ENCODE measurements at places on chromosomes 6 and 20.

- no peak for DNase-seq
Observed at GRCh38 chr6:55974688-55975087, 99.3 kb upstream of the BMP5 start.

GRCh38 chr6:135631821-135632220, 134.3 kb upstream of the AHI1 start:
- no peak for DNase-seq

DNA sequence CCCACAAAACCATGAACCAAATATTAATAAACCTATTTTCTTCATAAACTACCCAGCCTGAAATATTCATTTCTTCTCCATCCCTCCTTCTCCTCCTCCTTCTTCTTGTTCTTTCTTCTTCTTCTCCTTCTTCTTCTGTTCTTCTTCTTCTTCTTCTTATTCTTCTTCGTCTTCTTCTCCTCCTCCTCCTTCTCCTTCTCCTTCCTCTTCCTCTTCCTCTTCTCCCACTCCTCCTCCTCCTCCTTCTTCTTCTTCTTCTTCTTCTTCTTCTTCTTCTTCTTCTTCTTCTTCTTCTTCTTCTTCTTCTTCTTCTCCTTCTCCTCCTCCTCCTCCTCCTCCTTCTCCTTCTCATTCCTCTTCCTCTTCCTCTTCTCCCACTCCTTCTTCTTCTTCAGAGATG, 5.0 kb upstream of the TMEM74B start:
- DNase-seq = no peak

DNA sequence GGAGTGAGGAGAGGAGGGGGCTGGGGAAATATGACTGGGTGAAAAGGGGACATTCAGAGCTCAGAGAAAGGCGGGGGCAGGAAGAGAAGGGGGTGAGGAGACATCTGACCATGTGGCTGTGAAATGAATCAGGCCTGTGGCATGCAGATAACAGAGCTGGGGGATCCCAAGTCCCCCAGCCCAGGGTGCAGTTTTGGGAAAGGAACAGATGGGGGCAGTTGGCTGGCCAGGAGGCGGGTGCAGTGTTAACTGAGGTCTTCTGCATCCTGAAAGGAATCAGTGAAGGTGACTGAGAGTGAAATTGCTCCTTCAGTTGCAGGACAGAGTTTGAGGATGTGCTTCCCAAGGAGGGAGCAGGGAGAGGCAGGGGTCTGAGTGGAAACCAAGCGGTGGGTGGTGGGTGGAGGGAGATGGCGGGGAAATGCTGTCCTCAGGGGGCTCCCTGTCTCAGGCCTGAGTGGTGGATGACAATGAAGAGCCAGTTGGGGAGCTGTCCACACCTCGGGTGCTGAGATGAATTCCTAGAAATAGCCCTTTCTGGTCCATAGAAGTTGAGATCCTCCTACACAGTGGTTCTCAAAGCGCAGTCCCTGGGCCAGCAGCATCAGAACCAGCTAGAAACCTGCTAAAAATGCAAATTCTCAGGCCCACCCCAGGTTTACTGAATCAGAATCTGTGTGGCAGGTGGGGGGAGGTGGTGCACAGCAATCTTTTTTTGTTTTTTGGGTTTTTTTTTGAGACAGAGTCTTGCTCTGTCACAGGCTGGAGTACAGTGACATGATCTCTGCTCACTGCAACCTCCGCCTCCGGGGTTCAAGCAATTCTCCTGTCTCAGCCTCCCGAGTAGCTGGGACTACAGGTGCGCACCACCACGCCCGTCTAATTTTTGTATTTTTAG, 26.0 kb upstream of the CCDC167 start:
- DNase-seq = no peak

DNA sequence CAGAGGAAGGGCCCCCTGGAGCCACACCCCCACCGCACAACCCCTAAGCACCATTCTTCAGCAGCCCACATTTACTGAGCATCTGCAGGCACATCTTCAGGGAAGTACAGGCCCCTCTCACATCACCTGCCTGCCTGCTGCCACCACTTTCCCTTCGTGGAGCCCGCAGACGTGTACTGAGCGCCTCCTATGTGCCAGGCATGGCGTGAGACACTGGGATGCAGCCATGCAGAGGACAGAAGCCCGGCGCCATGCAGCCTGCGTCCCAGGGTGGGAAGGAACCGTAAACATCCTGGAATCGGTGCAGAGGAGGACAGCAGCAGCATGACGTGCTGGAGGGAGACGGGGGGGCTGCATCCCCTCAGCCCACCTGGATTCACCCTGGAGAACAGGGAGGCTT, 78.1 kb downstream of the GRM4 start:
- DNase-seq = no peak

DNA sequence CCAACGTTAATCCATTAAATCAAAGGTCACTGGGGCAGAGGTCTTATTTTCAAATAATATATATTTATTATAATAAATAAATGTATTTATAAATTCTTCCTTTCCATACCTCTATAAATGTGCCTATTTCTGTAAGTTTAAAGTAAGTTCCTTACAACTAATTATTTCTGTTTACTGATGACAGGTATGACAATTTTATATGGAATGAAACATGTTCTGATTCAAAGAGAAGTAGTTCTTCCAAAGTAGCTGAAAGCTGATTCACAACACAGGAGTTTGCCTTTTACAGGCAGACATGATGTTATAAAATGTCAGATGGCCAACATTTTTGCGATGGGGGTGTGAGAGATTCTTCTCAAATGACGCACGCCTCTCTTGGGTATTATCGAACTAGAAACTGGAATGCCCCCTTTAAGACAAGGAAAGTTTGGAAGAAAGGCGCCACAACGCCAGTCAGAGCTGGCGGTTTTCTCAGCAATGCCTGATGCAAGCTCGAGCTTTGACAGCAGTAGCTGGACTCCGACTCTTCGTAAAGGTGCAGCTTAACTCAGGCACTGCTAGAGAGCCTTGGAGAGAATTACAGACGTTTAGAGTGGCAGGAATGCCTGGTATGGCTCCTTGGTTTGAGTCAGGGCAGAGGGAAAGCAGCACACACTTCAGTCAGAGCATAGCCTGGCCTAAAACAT, 92.1 kb downstream of the FOXC1 start:
- no peak for DNase-seq

DNA sequence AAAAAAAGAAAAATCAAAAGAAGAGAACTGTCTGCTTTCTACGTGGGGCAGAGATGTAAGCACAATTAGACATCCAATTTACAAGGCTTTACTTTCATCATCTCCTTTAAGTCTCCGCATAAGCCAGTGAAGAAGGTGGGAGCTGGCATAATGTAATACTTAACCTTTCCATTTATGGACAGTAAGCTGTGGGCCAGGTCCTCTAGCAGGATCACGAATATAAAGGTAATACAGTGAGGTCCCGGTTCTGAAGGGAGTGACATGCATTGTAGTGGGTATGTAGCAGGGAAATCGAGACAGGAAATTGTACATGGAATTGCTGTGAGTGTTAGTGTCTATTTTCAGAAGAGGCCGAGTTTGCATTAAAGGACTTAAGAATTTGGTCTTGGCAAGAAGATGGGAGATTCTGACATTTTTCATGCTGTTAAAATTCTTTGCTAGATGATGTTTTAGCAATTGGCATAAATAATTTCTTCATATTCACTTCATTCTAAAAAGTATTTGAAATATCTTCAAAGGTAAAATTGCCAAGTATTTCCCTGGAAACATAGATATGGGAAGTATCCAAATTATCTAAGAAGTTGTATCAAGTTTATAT, 20.4 kb upstream of the POPDC3 start:
- no peak for DNase-seq

- no peak for DNase-seq
Observed at GRCh38 chr6:36997811-36998722, 7.4 kb upstream of the FGD2 start.

GRCh38 chr20:57412347-57413029, 21.3 kb downstream of the RBM38 start:
- DNase-seq = no peak

- DNase-seq = no peak
Observed at GRCh38 chr6:148001844-148002642, 340.6 kb upstream of the SASH1 start.

GRCh38 chr20:29326376-29327070, 1930.9 kb upstream of the DEFB115 start:
- DNase-seq = no peak

- DNase-seq = no peak
Observed at GRCh38 chr6:109872968-109873545, 105.1 kb upstream of the GPR6 start.

DNA sequence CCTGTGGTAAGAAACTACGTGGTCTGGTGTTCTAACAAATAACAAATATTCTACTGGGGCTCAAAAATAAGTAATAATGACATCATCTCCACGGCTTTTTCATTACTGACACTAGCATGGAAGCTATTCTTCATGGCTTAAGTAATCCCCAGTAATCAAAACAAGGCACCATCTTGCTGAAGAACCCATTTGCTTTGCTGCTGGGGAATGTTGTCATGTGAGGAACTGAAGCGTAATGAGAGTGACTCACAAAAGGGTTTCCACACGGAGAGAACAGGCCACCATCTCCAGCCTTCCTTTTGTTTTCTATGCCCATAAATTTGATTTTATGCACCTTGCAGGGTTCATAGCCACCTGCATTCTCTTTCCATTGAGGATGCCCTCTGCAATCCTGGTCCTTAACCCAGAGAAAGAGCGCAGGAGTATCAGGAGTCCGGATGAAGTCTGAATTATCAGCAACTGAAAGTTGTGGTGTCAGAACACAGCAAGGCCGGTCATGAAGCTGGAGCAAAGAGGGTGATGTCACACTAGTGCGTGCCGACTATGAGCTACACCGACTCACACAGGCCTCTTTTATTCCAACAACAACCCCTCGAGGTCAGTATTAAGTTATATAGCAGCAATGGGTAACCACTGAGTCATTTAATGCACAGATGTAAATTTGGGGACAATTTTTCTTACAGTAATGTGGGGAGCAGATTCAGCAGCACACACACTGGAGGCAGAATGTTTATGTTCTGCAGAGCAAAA, 173.7 kb upstream of the SSTR4 start:
- no peak for DNase-seq

- no peak for DNase-seq
Observed at GRCh38 chr6:158185729-158186456, 17.7 kb downstream of the GTF2H5 start.

GRCh38 chr6:21478883-21479539, 114.5 kb upstream of the SOX4 start:
- DNase-seq = no peak

DNA sequence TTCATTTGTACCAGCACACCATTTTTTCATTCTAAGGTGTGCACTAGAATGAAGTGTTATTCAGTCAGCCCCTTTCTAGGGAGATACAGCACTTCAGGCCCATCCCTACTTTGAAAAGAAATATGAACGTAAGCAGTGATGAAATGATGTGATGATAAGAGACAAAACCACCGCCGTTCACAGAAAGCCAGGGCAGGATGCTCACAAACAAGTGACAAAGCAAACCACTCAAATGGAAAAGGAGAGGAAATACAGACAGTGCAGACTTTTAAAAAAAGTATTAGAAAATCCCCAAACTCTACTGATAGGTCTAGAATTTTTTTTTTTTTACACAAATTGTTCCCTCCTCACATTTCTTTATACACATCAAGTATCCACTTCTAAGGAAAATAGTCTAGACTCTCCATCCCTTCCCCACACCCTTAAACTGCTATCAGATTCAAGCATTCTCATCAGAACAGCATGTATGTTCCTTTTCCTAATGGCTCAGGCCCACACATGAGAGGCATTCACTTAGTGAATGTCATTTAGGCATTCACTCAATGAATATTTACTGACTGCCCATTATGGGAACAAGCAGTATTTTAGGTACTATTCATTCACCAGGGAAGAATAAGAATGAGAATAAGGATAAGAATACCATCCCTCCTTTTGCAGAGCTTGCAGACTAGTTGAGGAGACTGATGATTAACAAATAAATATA, 243.5 kb downstream of the GMPR start:
- no peak for DNase-seq

DNA sequence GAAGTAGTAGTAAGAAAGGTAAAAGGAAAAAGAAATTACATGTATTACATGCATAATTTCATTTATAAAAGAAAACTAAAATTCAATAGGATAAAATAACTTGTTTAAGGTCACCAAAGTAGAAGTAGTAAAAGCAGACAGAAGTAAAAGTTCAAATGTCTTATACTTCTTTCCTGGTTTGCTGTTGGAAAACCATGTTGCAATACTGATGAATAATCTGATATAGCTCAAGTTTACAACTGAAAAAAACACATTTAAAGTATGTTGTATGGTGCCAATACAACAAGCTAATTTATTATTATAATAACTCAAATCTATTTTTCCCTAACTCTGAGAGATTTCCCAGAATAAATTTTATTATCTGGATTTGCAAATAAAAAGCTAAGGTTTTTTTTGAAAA, 78.3 kb downstream of the PHIP start:
- no peak for DNase-seq

DNA sequence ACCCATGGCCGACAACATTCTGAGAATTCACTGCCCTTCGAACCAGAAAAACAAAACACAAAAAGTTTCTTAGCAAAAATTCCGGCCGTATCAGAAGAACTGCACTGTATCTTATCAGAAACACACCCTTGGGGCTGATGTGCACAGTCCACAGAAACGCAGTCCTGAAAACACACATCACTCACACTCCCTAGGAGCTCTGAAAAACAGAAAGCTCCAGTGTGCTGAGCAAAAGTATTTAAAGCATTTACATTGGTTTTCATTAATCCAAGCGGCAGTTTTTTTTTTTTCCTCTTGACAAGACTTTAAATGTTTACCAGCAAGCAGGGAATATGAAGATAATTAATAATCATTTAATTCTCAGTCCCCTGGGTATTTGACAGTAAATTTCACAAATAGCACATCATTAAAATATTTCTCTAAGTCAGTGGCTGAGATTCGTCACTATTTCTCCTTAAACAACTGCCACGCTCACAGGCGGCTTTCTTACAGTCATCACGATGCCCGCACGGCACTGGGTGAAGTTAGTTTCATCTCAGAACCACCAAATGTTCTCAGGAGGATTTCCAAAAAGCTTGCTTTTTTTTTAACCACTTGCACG, 13.3 kb downstream of the NFATC2 start:
- no peak for DNase-seq

DNA sequence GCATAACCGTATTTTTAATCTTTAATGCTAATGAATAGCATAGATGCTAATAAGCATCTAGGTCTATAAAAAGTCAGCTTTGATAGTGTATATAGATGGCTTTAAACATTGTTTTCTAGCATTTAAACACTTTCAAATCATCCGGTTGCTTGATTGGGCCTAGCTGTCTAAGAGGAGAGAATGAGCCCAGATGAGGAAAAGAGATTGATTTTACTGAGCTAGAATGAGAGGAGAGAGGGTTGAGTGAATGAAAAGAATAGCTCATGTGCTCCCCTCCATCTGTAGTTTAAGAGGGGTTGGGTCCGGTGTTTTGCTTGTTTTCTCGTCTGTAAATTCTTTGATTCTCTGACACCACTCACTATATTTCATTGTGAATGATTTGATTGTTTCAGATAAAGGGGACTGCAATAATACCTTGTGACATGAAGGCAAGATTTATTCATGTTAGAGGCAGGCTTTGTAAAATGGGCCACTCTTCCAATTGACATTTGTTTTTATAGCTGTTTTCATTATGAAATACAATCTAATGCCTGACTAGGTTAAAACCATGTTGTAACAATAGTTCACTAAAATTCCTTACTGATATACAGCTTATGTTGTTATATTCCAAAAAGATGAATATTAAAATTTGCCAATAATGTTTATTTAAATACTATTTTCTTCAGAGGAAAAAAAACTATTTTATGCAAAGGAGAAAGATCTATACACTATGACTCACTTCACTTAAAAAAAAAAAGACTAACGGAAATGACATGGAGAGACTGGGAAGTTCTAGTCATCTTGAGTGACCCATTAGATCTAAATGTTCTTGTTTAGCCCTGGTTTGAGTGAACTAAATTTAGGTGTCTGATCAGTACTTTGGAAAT, 3.2 kb downstream of the PTPN1 start:
- DNase-seq = no peak

GRCh38 chr6:96124778-96125177, 109.0 kb downstream of the FUT9 start:
- DNase-seq = no peak

Data from stimulated activated CD4-positive, alpha-beta T cell treated with anti-CD3 and anti-CD28 coated beads, Interleukin-1b, Interleukin-23, amount 100 ng/mL, for 24 hours (primary cell).